ENCODE measurements at places on chromosomes 4 and X.

GRCh38 chrX:24658421-24658820, 11.3 kb upstream of the PCYT1B start:
- DNase-seq, result no peak

DNA sequence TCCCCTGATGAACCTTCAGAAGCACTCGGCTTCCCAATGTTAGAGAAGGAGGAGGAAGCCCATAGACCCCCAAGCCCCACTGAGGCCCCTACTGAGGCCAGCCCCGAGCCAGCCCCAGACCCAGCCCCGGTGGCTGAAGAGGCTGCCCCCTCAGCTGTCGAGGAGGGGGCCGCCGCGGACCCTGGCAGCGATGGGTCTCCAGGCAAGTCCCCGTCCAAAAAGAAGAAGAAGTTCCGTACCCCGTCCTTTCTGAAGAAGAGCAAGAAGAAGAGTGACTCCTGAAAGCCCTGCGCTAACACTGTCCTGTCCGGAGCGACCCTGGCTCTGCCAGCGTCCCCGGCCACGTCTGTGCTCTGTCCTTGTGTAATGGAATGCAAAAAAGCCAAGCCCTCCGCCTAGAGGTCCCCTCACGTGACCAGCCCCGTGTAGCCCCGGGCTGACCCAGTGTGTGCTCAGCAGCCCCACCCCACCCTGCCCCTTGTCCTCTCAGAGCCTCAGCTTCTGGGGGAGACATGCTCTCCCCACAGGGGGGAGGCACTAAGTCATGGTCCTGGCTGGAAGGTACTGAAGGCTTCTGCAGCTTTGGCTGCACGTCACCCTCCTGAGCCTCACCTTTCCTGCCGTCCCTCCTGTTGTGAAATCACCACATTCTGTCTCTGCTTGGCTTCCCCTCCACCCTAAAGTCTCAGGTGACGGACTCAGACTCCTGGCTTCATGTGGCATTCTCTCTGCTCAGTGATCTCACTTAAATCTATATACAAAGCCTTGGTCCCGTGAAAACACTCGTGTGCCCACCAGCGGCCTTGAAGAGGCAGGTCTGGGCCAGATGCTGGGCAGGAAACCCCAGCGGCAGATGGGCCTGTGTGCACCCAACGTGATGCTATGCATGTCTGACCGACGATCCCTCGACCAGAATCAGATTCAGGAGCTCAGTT, 34.7 kb downstream of the NOP14 start:
- no peak for DNase-seq

- DNase-seq, result no peak
Observed at GRCh38 chr4:1683261-1683735, 815 bp downstream of the FAM53A start.

DNA sequence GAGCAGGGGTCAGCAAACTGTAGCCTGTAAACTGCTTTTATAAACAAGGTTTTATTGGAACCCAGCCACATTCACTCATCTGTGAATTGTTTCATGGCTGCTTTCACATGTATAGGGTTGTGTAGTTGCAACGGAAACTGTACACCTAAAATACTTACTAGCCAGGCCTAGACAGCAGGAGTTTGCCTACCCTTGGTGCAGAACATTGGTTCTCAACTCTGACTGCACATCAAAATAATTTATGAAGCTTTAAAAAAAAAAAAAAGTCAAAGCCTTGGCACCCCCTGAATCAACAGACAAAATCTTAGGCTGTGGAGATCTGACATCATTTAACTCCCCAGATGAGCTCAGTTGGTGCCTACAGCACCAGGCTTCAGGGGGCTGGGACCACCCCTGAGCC, 27.8 kb downstream of the ADGRA3 start:
- DNase-seq, result no peak

DNA sequence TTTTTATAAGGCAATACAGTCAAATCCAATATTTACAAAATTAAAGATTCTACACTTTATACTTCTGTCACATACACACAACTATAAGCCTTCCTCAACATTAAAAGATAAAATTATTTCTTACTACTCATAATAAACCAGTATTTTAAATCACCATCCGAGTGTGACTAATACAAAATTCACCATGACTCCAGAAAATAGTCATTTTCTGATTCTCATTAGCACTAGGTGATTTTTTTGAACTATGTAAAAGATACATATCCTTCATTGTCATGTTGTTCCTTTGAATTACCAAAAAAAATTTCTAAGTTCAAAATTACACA, 646 bp upstream of the SLC7A11 start:
- no peak for DNase-seq

- DNase-seq, result no peak
Observed at GRCh38 chr4:122542411-122543236, 78.2 kb downstream of the IL21 start.

DNA sequence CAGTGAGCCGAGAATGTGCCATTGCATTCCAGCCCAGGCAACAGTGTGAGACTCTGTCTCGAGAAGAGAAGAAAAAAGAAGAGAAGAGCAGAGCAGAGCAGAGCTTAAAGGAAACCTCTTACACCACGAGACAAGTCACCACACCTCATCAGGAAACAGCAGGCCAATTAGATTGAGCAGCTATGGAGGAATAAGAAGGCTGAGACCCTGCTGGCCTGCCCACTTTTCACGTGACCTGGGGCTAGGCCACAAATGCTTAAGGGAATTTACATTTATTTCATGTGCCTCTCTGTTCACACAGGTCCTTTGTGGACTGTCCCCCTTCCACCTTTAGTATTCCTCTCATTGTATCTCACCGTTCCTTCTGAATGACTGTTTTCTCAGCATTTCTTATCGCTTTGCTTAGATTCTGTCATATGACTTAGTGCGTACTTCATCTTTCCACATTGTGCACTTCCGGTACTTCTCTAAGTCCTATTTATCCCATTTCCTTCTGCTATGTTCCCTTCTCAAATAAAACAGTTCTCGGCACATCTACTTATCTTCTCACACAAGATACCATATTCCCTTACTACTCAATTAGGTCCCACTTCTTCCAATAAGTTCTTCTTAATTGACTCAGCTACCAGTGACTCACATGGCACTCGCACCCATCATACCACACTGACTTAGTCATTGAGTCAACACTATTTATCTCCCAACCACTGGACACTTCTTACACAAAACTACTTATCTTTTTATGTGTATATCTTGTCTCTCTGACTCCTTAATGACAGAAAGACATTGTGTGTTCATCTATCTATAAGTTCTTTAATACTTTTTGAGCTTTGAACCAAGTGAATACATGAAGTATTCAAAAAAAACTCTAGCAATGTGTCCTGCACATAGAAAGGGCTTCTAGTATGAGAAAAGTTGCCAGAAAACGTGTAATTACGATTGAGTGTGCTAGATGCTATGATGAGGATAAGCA, 11.0 kb downstream of the CUL4B start:
- no peak for DNase-seq

DNA sequence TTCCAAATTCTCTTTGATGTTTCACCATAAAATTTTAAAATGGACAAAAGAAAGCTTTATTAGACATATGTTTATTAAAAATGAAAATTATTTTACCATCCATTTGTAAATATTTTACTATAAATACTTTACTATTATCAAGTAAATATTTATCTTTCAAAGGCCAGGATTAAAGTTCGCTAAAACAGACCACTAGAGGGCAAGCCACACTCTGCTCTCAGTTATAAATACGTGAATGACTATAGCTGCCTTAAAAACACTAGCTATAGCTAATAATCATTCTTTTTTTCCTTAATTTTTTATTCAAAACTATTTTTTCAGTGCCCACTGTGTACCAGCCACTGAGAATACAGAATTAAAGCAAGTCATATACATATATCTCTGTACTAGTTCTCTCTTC, 38.6 kb downstream of the UNC5C start:
- no peak for DNase-seq

DNA sequence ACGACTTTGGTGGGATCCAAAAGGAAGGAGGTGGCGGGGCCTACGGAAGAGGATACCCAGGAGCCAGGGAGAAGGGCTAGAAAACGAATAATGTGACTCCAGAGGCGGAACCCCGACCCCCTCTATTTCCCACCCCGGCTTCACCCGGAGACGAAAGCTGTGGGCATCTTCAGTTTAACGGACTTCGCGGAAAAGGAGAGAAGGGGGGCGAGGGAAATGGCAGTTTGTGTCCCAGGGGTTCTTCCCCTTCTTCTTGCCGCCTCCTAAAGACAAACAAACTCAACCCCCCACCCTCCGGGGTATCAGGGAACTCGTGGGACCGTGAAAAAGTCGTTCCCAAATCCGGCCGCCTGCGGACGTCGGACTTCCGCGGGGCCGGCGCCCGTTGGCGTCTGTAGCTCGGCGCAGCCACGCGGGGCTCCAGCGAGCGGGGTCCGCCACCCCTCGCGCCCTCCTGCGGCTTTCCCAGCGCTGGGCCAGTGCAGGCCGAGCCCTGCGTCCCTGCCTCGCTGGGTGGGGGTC, 3.6 kb upstream of the LEF1 start:
- no peak for DNase-seq

- no peak for DNase-seq
Observed at GRCh38 chrX:128396601-128397000, 344.4 kb upstream of the ACTRT1 start.

- no peak for DNase-seq
Observed at GRCh38 chrX:42485601-42486000, 292.4 kb downstream of the PPP1R2C start.

DNA sequence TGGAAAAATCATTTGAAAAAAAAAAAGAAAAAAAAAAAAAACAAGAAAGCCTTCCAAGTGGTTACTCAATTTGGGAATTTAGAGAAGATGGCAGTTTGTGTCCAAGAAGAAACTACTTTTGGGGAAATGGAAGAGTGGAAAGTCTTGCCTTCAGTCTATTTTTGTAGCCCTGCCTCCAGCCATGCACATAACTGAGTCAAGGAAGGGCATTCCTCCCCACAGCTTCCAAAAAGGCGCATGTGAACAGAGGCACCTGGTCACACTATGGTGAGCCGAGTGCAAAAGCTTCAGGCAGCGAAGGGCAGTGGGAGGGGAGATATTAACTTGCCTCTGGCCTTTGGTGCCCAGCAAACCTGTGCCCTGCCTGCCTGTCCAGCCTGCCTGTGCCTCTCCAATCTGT, 163.7 kb downstream of the SMIM20 start:
- DNase-seq, result no peak

DNA sequence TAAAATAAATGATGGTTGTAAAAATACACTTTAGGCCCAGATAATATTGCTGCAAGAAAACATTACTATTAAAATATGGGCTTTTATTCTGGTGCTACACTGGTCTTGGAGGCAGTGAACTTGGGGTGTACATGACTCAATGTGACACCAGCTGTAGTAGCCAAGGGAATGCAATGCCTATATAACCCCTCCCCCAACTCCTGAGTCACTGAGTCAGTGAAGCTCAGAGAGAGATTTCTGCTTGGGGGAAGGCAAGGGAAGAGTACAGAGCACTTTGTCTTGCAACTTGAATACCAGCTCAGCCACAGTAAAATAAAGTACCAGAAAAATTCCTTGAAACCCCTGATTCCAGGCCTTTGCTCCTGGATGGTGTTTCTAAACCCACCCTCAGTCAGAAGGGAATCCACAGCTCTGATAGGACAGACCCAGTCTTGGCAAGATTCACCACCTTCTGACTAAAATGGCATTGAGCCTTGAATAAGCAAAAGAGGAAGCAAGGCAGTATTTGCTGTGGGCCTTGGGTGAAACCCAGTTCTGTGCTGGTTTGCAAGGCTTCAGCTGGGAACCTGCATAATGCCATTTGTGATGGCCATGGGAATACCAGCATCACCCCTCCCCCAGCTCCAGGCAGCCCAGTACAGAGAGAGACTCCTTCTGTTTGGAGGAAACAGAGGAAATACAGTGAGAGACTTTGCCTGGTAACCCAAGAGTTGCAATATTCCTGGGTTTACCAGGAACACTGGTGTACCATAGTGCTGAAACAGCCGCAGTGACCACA, 209.9 kb downstream of the IQCM start:
- DNase-seq, result no peak

GRCh38 chrX:7085879-7086278, 61.6 kb upstream of the STS start:
- DNase-seq, result no peak

GRCh38 chrX:114049063-114049462, 534.8 kb upstream of the HTR2C start:
- DNase-seq, result no peak

GRCh38 chr4:14827111-14827510, 175.2 kb upstream of the CPEB2 start:
- DNase-seq, result no peak

GRCh38 chr4:3197366-3198105, 51.4 kb upstream of the MSANTD1 start:
- DNase-seq, result no peak

- DNase-seq, result no peak
Observed at GRCh38 chr4:108110450-108110849, 58.3 kb downstream of the LEF1 start.

DNA sequence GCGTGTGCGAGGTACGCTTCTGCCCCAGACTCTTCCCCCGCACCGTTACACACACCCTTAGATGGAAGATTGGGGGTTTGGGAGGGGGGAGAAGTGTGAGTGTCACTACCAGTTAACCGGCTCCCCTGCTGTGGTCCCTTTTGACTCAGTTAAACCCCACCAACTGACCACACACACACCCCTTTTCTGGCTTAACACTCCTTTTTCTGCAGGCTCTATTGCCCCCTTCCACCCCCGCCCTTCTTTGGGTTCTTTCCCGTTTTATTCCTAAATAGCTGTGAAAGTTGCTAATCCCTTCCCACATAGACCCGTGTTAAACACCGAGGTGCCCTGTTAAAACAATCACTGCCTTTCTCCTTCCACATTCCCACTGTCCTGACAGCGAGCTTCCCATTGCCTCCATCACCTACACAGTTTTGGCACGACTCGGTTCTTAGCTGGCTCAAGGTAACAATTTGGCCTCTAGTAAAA, 3.7 kb upstream of the NR3C2 start:
- DNase-seq, result no peak

DNA sequence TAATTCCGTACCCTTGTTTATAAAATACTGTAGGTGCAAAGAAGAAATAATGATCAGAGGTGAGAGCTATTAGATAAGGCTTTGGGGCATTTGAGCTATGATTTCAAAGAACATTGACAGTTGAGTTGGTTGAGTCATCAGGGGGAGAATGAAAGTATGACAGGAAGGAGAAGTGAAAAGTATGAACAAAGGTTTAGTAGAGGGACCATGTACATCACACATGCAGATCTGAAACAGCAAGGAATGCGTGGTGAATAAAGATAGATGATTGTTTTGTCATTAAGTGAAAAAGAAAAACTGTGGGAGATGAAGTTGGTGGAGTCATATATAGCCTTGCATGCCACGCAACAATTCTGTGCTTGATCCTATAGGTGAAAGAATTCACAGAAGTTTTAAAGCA, 163.1 kb downstream of the ARAP2 start:
- DNase-seq, result no peak

DNA sequence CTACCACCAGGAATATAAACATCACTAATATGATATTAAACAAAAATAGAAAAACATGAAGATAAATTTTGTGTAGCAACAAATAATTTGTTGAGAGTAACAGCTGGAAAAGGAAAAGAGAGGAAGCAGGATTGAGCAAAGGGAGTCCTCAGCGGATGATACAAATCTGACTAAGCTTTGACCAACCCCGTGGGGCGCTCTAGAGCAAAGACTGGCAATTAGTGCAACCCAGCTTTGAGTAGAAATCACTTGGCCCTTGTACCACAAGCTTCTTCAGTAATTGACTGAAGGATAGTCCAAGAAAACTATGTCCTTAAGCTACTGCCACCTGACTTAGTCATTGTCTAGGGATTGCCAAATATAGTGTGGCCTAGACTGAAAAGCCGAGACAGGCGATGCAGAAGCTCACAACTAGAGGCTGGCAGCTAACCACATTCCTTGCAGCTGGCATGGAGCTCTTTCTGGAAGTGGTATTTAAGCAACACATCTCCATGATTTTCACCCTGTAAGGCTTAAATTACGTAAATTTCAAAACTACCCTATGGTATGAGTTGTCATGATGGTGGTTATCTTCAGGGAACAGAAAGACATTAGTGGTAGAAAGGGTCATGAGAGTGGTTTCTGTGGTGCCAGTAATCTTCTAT, 396.0 kb downstream of the PDGFC start:
- DNase-seq, result no peak

All from right renal cortex interstitium (tissue), 3 donors.